Stimulated activated CD4-positive, alpha-beta T cell treated with anti-CD3 and anti-CD28 coated beads, TNF-alpha, amount 100 ng/mL, for 1 hour (primary cell): ENCODE measurements at places on chromosomes 3 and 15.

- DNase-seq = no peak
Measured at GRCh38 chr3:721086-721485, 371.7 kb upstream of the CNTN6 start.

DNA sequence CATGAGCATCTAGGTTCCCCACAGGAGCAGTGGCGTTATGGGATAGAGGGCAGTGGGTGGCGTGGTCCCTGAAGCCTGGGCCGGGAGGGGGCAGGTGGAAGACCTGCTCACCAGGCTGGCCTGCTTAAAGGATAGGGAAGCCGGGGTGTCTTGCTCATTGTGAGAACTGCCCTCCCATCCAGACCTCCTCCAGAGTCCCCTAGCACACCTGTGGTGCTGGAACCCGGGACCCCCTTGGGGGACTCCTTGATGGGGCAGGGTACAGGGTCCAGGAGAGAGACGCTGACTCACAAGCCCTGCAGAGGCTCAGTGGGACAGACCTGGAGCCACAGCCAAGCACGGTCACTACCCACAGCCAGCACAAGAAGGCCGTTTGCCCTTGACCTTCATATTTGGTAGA is 2.8 kb upstream of the RHCG start:
- no peak for DNase-seq

DNA sequence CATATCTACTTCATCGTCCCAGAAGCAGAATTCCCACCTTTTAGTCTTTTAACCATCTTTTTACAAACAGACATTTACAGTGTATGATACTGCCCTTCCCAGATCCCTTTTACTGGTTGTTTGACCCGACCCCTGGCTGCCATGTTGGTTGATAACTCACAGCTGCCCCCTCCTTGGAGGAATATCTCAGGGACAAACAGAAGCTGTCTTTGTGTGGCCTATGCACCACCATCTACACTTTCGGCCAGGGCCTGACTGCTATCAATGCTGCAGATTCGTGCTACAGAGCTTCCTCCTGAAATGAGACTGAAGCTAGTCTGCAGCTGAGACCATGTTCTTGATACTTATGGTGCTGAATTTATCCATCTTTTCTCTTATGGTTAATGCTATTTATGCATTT is 6.6 kb upstream of the POLQ start:
- no peak for DNase-seq

GRCh38 chr3:16884748-16885592 is at the start of gene PLCL2:
PLCL2 (plus strand) TSS chr3:16884955; CDS start chr3:16885040, 85 bp downstream.
- DNase-seq = peak; percentile 45
